ENCODE measurements at places on chromosomes 2 and 18.

DNA sequence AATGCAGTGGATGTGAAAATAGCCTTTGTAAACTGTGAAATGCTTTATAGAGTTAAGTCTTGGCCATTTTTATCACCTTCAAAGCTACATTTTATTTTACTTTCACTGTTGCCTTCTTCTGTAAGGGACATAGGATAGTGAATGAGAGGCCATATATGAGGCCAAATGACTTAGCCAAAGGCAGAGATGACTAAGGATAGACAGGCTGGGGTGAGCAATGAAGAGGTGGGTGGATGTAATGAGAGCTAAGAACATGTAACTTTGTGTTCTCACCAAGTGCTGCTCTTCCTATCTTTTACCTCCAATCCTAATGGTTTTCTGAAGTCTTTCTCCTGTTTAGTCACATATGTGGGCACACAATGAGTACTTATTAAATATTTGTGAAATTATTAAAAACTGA is 101.9 kb downstream of the MBD5 start:
- DNase-seq: peak; percentile 14

DNA sequence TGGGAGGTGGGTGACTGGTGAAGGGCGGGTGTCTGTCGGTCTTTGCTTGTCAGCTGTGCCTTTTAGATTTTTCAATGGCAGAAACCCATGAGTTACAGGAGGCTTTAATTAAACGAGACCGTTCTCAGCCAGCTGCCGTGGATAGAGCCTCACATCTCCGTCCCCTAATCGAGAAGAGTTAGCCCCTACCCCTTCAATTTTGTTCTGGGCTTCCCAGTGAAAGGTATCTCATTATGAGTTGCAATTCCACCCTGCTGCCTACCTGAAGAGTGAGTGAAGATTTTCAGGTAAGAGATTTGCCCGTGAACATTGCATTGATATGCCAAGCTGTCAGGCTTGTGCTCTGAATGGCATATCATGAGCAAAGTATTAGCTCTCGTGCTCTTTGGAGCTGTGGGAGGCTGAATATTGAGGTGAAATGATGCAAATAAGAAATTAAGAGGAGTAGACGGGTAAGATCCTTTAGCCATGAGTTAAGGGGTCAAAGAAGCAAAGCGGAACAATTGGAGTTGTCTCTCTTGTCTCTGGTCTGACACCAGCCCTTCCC is 118.7 kb upstream of the MSTN start:
- no peak for DNase-seq

DNA sequence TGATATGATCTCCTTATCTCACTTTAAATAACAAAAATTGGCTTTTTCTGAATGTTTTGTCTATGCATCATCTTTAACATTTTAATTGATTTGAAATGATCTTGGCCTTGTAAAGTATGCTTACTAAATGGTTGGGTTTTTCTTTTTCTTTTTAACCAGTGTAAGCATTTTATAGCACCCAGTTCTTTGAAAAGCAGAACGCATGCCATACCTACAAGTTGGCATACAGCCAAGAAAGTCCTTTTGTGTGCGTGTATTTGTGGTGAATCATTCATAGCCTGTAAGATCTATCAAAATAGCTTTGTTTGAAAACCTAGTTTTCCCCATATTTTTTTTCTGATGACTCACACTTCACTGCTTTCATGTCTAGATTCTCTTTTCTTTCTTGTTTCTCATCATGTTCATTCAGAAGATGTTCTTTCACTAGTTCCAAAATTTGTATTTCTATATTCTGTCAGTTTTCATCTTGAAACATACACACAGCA is 4.1 kb upstream of the VRK2 start:
- peak; percentile 88 for DNase-seq

- no peak for DNase-seq
Observed at GRCh38 chr2:37026050-37026449, 58.1 kb downstream of the HEATR5B start.

DNA sequence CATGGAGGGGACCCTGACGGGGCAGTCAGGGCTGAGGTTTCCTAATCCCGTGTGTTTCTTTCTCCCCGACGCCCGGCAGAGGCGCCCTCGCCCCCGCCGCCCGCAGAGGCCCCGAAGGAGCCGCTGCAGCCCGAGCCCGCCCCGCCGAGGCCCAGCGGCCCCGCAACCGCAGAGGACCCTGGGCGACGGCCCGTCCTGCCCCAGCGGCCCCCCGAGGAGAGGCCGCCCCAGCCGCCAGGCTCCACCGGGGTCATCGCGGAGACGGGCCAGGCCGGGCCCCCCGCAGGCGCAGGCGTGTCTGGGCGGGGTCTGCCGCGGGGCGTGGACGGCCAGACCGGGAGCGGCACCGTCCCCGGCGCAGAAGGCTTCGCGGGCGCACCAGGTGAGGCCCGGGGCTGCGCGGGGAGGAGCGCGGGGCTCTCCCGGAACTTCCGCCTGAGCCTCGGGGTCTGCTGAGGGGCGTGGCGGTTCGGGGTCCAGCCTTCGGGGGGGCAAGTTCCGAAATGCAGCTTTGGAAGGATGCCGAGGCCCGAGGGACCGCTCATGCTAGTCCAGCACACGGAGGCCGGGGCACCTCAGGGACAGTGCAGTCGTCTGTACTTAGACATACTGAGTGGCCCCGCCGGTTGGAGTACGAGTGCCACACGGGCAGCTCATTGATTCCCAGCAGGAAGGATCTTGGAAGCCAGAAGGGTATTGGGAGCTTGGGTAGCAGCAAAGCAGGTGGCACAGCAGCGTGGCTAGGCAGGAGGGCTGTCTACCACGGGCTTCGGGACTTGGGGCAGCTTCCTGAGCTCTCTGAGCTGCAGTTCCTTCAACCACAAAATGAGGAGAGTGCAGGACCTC is 60.1 kb downstream of the EMILIN2 start:
- peak; percentile 31 for DNase-seq

DNA sequence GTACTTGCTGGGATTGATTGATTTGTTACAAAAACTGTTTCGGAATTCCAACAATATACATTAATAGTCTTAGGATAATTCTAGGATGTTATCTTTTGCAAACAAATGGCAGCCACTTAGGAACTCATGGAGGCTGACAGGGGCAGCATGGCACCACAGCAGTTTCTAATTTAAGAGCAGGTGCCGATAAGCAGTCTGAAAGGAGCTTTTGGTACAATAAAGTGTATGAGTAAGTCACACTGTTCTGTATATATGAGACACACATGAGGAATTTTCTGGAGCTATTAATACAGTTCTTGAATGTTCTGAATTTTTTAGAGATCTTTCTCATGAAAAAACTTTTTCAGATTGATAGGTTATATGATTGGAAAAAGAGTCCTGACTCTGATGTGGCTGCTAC is 52.2 kb downstream of the EIF5B start:
- DNase-seq: no peak

DNA sequence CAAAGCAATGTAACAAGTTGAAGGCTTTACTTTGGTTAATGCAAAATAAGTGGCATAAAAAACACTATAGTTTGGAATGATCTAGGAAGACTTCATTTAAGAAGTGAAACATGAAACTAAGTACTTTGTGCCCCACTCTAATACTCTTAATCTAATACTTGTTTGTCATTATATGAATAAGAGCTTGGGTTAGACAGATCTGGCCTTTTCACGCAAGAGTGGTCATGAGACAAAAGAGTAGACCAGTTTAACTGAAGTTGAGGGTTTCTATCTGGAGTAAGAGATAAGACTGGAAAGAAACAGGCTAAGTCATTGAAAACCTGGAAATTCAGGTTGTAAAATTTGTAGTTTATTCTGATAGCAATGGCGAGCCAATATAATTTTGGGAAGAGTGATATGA is 2.8 kb downstream of the SLC30A6 start:
- DNase-seq: no peak

- DNase-seq: no peak
Observed at GRCh38 chr18:48592540-48593171, 53.8 kb downstream of the CTIF start.

All from ACHN (cell line).